Right lung (tissue), 10 donors: ENCODE measurements at places on chromosomes 4 and X.

GRCh38 chr4:40856277-40856839 lies 106.6 kb downstream of the NSUN7 start:
- DNase-seq = no peak

DNA sequence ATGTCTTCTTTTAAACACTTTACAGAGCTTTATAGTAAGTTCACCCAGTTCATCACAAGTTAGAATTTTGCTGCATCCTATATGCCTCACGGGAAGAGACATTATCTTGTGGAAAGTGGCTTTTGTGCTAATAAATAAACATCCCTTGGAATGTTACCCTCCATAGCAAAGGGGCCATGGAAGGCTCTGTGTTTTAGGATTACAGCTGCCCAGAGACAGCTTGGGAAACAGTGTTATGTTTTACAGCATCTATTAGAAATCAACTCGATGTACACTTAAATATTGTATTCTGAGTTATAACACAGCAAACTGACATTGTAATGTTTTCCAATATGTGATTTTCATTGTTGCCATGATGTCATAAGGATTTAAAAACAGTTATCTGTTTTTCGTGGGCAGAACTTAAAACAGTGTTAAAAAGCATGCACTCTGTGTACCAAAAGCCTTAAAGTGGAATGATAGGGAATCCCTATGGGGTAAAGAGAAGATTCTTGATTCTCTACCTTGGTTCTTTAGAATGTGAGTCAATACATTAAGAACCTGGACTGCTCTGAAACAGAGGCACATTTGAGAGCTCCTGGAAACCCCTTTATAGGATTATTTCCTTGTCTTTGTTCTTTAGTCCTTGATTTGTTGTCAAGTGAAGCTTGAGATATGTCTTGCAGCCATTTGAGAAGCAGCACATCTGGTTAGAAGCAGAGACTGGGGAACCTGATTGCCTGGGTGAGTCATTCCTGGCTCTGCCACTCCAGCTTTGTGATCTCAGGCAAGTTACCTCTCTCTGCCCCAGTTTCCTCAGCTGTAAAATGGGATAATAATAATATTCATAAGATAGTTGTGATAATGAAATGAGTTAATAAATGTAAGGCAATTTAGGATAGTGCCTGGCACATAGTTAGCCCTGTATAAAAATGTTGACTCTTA lies 41.6 kb downstream of the ARHGAP10 start:
- DNase-seq = no peak

DNA sequence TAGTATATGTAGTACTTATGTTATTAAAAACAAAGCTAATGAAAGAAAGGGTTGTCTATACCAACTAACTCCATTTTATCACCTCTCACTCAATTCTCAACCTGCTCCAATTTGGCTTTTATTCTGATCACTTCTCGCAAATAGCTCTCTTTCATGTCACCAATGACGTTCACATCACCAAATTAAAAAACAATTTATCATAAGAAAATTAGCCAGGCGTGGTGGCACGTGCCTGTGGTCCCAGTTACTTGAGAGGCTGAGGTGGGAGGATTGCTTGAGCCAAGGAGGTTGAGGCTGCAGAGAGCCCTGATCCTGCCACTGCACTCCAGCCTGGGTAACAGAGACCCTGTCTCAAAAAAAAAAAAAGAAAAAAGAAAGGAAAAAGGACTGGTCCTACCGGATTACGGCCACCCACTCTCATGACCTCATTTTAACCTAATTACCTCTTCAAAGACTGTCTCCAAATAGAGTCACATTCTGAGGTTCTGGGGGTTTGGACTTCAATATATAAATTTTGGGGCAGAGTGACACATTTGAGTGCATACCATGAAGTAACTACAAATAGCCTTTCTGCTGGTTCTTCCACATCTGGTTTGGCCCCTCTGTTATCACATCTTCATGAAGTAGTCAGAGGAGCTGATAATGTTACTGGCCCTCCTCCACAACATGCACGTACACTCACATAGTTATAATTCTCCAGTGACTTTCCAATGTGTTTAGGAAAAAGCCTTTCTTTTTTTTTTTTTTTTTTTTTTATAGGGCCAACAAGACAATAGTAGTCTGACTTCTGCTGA lies 15.8 kb upstream of the RBMX start:
- no peak for DNase-seq

- DNase-seq = no peak
Observed at GRCh38 chrX:111652719-111653118, 28.3 kb upstream of the ALG13 start.

DNA sequence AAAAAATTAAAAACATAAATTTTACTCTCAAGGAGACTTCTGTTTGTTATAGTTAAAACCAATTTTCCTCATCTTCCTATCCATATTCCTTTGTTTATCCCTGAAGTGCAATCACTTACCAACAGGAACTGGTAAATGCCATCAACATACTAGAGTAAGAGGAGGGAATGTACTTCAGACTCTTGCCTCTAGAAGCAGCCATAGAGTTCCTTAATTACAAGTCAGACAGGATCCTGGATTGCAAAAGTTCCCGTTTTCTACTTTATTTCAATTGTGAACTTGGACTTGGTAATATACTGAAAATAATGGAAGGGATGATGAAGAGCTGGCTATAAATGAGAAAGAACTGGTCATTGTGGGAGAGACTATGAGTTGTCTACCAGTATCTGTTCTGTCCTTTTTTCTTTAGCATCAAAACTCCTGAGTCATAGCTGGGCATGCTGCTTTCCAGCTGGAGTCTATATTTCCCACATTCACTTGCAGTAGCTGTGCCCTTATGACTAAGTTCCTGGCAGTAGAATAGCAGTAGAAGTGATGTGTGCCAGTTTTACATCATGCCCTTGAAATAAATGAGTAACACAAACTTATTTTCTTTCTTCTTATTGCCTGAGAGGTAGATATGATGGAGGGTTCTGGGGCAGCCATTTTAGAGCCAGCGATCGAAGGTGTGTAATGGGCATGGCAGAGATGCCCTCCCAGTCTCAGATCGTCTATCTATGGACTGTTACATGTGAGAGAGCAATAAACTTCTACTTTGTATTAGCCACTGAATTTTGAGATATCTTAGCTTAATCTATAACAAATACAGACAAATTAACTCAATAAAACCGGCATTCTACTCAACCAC lies 26.8 kb upstream of the SPARCL1 start:
- no peak for DNase-seq

DNA sequence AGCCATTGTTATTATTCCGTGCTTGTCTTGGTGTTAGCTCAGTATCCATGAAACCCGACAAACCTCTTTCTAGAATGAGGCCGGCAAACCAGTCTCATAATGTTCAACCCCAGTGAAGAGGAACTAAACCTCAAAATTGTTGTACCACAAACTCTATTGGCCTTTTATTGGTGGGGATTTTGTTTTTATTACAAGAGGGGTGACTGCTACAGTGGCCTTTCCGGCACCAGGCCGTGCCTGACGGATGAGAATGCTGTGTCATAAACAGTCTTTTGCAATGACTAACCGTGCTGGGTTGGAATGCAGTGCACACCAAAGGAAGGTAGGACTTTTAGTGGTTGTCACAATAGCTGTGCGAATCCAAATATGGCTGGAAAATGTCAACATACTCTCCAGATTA lies 60.8 kb downstream of the SHROOM2 start:
- no peak for DNase-seq

- no peak for DNase-seq
Observed at GRCh38 chr4:41227902-41228301, 13.6 kb upstream of the APBB2 start.

- no peak for DNase-seq
Observed at GRCh38 chr4:81449015-81449414, 22.7 kb downstream of the RASGEF1B start.

DNA sequence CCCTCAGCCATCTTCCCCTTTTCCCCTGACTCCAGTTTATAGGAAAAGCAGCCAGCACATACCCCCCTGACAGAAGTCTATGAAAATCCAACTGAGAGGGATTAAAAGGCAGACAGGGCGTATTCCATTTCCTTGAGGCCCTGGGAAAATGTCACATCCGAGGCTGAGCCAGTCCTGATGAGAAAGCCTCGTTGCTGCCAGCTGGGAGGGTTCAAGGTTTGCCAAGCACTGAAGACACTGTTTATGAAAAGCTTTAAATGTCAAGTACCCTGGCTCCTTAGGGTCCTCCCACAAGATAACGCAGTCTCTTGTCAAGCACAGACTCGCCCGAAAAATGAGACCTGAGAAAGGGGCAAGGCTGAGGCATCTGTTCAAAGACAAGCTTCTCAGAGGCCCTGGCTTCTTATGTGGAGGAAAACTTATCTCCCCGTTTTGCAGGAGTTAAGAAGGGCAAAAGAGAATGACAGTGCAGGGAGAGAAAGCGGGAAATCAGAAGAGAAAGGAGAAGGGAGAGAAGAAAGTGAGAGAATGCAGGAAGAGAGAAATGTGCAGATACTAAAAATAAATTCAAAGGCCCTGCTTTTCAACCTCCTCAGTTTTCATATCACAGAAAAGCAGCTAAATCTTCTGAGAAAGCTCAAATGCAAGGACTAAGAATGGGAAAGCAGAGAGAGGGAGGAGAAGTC lies 44.7 kb downstream of the SCD5 start:
- DNase-seq = no peak

DNA sequence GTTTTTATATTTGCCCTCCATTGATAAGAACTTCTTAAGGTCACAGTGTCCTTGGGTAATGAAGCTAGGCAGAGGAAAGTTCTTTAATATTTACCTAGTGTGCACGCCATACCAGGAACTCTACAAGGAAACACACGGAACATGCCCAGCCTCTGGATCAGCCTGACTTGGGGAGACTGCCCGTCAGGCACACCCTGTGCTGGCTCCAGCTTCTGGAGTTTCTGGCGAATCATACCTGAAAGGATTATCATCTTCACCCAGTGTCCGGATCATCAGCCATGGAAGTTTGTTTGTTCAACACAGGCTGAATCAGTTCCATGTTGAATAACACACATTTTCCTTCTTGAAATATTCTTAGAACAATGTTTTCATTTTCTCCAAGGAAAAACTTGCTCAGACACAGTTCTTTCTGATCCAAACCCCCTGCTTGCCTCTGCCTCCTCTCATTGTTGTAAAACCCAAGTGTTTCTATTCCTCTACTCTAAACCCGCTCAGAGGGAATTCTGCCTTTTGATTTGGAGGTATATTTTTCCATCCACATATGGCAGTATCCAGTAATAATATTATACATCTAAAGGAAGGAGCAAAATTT lies 176.7 kb downstream of the SHROOM3 start:
- no peak for DNase-seq

DNA sequence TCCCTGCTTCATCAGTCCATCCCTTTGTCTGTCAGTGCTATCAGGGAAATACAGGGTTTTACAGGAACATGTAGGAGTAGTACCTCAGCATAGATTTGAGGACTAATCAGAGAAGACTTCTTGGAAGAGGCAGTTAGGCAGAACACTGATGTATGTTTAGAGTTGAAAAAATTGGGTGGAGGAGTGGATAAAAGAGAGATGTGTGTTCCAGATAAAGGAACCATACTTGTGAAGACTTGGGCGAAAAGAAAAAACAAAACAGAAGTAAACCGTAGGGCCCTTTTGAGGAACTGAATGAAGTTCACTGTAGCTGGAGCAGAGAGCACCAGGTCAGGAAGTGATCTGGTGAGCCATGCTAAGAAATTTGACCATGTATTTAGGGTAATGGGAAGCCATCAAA lies 32.3 kb downstream of the AFF1 start:
- DNase-seq = no peak

- no peak for DNase-seq
Observed at GRCh38 chr4:13611283-13611842, 16.2 kb downstream of the BOD1L1 start.

DNA sequence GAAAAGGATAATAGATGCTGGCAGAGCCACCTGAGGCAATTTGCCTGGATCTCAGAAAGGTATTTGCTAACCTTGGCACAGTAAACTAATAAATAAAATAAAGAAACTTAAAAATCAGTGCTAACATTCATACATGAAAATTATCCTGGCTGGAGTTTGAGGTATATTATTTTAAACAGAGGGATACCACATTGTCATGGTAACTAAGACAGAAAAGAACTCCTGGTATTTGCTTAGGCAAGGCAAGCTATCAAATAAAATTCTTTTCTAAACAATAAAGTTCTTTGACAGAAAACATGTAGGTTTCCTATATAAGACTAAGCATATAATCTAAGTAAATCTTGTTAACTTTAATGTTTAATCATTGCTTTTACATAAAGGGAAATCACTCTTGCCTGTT lies 218.8 kb downstream of the MAGEB17 start:
- no peak for DNase-seq

DNA sequence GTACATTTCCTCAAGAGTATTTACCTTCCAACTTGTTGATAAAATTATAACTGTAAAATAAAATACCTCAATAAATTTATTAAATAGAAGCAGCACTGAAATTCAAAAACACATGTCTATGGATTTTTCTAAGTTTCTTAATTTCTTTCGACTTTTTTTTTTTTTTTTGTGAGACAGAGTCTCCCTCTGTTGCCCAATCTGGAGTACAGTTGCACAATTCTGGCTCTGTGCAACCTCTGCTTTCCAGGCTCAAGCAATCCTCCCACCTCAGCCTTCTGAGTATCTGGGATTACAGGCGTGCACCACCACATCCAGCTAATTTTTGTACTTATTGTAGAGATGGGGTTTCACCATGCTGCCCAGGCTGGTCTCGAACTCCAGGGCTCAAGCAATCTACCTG lies 79.8 kb downstream of the IQCM start:
- no peak for DNase-seq

DNA sequence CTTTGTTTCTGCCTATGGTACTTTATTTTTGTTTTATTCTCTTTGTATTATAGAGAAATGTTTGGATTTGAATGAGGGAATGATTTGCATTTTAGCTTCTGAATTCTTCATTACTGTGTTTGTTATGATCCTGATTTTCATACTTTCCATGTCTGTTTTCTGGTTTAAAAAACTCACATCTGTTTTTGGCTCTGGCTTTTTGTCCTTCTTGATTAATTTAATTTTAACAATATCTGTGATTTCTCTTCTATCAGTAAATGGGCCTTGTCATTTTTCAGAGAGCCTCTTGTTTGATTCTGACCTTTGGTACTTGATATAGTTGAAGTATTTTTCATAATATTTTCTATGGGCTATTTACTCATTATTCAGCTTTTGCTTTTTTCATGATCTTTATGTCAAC lies 341.6 kb upstream of the HAND2 start:
- DNase-seq = no peak

GRCh38 chr4:38980903-38981676 lies 51.1 kb downstream of the TMEM156 start:
- no peak for DNase-seq

DNA sequence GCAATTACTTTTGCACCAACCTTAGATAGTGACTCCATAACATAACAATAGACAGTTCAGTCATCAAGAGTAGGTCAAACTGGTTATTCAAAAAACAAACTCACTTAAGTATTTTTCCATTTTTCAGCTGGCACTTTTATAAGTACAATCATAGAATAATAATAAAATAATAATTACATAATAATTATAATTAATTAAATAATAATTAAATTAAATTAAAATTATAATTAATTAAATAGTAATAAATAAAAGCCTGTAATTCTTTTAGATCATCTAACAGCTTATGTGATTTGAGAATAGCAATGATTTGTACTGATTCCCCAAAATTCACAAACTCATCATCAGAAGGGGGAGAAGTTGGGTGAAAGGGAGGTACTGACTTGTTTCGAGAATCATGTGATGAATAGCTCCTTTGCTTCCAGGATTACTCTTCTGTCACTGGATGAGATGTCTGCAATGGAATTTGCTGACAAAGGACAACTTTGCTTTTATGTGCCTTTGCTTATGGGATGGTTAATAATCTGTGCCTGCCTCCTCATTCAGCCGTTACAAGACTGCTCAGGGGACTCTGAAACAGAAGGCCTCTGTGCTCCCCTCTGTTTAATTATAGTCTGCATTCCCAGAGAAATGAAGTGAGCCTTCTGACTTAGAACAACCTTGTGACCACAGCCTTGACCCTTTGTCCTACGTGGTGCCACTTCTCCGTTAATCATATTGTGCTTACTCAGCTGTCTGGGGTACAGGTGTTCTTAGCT lies 104.8 kb upstream of the ENPEP start:
- no peak for DNase-seq
